Cerebellar cortex (tissue), 1 donor: ENCODE measurements at places on chromosomes 11 and 22.

- no peak for DNase-seq
Observed at GRCh38 chr11:69982690-69983570, 95.2 kb upstream of the ANO1 start.

GRCh38 chr11:4643076-4643475, 706 bp upstream of the OR51E1 start:
- no peak for DNase-seq

DNA sequence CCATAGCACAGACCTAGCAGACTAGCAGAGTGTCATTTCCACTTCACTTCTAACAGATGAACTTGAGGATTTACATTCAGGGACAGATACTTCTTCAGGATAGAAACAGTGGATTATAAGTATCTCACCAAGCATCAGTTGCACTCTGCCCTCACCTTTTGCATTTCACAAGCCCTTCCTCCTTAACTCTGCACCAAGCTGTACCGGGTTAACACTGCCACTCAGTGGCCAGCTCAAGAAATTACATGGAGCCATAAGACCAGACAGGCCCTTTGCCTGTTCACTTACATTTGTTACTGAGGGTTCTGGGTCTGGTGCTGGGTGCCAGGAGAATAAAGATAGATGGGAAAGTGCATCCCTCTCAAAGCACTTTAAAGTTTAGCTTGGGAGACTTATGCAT, 309.8 kb downstream of the SHANK2 start:
- DNase-seq, result no peak

- DNase-seq, result no peak
Observed at GRCh38 chr11:102382384-102382783, 35.4 kb downstream of the BIRC2 start.

DNA sequence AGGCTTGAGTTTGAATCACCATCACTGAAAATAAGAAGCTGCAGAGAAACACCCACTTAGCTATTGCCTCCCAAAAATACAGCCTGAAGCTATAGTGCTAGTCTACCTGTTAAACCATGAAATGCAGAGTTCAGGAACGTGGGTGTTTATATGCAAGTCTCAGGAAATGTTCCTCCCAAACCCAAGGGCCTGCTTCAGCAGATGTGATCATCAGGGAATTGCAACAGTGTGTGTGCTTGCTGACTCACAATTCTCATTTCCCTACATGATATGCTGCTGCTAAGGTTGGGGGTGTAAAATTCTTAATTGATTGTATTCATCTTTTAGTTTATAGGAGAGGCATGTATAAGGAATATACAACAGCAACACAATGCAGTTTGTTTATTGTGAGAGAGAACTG, 49.6 kb downstream of the NUP98 start:
- DNase-seq, result no peak

GRCh38 chr11:67538306-67538705, 15.1 kb upstream of the CABP2 start:
- no peak for DNase-seq

- peak; percentile 71 for DNase-seq
Observed at GRCh38 chr11:105720096-105720495, 110.2 kb downstream of the GRIA4 start.

DNA sequence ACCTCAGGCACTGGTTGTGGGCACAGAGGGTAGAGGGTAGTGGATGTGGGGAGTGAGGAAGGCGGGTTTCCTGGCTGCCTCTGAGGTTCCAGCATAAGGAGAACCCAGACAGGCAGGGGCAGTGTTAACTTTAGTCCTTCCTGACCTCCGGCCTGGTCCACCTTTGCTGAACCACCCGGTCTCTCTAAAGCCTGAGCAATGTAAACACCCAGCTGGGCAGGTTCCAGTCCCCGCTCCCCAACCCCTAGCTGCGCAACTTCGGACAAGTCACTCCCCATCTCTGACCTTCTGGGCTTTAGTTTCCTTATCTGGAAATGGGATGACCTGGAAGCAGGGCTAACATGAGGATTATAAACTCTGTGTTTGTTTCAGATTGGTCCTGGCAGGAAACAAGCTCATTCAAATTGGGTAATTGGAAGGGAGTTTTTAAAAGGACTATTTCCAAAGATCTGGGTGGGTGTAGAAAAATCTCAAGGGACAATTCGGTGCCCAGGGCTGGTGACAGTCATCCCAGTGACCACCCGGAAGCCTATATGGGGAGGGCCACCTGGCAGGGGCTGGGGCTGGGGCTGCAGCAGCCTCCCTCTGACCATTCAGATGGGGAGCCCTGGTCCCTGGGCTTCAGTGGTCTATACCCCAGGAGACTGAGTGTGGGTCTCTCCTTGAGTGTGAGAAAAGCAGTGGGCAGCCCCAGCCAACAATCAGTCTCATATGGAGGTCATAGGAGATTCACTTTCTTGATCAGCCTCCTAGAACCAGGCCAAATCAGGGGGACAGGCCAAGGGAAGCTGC, 108.3 kb upstream of the SYT13 start:
- no peak for DNase-seq

DNA sequence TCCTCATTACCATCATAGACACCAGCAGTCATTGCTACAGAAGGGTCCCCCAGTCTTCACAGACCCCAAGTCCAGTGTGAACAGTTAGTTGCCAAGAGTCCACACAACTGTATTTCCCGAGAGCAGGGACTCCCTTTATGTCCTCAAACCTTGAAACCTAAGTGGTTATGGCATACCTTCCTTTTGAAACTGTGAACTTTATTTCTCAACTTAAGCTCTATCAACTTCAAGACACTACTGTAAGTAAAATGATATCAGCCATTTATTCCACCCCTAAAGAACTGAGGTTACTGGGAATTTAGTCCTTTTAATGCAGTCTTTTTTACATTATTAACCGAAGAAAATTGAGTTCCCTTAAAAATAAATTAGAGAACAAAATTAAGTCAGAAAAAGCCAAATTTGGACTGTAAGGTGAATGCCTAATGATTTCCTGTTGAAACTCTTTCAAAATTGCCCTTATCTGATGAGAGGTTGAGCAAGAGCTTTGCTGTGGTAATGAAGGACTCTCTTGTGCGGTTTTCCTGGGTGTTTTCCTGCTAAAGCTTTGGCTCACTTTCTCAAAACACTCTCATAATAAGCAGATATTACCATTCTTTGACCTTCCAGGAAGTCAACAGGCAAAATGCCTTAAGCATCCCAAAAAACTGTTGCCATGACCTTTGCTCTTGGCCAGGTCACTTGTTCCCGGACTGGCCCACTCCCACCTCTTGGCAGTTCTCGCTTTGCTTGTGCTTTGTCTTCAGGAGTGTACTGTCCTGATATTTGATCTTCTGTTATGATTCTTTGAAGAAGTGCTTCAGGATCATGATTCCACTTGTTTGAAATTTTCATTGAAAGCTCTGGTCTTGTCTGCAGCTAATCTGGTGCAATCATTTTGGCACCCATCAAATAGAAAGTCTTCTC, 765.4 kb upstream of the ANO3 start:
- no peak for DNase-seq

- no peak for DNase-seq
Observed at GRCh38 chr11:125369808-125370207, 126.3 kb downstream of the FEZ1 start.

DNA sequence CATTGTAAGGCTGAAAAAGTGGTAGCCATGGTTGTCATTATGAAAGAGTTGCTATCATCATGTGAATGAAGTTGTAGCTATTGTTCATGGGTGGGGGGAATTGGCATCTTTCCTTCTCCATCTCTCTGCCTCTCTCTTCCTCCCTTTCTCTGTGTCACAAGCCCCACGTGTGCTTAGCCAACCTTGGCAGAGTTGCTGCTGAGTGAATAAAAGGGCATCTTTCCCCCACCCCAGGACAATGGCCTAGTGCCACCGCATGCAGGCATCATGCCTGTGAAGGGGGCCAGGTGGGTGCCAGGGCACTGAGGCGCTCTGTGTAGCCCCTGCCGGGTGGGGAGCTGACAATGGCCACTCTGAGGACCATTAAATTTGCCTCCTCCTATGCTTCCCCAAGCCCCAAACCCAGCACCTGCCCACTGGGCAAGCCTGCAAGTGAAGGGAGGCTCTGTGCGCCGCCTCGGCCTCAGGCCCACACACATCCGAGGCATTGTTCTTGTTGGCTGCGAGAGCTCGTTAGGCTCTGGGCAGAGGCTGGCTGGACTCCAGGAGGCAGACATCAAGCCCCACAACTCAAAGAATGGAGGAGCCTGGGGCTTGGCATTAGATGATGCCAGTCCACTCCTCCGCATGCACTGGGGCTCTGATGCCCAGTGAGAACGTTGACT, 103.9 kb downstream of the SEZ6L start:
- DNase-seq, result peak; percentile 59

DNA sequence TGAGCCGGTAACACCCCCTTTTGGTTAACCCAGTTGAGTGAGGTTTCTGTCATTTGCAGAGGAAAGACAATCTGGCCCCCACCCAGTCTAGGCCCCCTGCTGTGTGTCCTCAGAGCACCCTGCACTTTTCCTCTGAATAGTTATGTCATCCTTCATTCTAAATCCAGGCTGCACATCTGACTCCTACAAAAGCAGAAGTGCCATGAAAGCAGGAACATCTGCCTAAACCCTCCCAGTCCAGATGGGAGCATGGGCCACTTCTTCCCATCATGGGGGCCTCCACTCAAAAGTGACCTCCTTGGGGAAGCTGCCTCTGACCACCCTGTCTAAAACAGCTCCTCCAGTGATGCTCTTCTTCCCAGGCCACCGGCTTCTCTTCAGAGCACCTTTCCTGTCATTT, 53.7 kb upstream of the HMGXB4 start:
- DNase-seq, result no peak

GRCh38 chr22:32600147-32600546, 125.5 kb downstream of the FBXO7 start:
- DNase-seq, result no peak

DNA sequence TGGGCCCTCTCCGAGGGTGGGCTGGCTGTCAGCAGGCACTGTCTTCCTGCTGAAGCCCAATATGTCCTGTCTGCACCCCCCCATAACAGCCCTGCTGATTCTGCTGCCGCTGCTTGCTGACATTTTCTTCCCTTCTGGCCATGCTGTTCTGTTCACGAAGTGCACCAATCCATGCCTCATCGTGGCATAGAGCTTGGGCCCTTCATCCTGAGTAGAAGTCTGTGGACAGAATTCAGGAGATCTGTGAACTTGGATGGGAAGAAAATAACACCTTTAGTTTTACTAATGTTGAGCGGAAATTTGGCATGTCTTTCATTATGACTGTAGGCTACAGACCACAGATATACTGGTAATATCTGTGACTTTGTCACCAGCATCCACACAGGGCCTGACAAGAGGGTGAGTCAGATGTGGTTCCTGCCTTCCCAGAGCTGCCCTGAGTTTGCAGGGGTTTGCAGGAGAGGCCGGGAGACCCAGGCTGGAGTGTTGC, 14.1 kb upstream of the KIAA0930 start:
- no peak for DNase-seq
